ENCODE measurements at places on chromosomes 12 and 14.

GRCh38 chr12:86216591-86216990, 39.6 kb downstream of the MGAT4C start:
- no peak for DNase-seq

DNA sequence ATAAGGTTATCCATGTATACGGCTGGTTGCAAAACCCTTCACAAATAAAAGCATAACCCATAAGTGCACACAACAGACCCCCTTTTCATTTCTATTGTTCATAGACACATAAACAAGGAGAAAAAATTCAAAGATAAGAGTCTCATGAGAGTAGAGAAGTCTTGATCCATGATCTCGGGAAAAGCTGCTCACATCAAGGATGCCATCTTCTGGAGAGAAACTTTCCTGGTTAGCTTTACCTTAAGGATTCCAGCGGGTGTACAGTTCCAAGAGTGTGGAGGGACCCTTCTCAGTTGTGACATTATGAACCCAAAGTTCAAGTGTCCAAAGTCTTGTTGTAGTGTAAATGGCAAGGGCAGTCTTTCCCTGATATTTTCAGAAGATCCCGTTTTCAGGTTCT, 144.5 kb downstream of the LLPH start:
- DNase-seq, result peak; percentile 56

GRCh38 chr12:106392759-106393158, 35.2 kb downstream of the POLR3B start:
- DNase-seq, result no peak

DNA sequence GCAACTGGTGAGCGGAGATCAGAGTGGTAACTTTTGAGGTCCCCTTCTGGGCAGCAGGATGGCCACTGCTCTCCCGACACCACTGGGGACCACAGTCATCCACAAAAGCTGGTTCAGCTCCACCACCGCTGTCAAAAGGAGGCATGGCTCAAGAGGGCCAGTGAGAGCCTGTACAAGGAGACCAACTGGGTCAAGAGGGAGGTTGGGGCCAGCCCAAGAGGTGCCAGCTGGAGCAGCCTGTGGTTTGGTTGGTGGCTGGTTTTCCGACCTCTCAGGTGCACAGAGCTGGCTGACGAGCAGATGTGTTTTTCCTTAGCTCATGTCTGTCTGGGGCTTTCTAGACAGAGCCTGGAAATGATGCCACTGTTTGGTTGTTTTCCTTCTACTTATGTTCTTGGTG, 60.1 kb downstream of the ERH start:
- no peak for DNase-seq

- no peak for DNase-seq
Observed at GRCh38 chr12:128026696-128027574, 240.0 kb upstream of the TMEM132C start.

- no peak for DNase-seq
Observed at GRCh38 chr14:75824318-75824717, 157.5 kb downstream of the TGFB3 start.
